SK-N-SH (cell line): ENCODE measurements at places on chromosomes 4 and X. TPM values are rescaled to one million over a fixed set of nuclear protein-coding genes. Genes with fewer than 3 reads are reported as not detected.

DNA sequence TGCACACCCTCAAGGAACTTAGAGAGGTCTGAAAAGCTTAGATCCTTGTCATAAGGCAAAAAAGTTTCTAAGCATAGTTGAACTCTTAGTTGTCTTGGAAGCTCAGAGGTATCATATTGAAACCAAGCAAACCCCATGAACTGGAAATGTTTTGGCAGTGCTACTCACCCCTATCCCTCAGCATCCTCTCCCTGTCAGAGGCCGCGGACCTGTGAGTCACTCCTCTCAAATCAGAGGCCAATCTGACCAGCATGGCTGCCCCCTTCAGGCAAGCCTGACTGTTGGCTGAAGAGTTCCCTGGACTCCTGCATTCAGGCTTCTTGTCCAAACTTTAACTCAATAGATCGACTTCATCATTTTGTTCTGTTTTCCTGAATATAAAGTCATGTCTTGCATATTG is 69.4 kb downstream of the KCNIP4 start:
- DNase-seq, result no peak

DNA sequence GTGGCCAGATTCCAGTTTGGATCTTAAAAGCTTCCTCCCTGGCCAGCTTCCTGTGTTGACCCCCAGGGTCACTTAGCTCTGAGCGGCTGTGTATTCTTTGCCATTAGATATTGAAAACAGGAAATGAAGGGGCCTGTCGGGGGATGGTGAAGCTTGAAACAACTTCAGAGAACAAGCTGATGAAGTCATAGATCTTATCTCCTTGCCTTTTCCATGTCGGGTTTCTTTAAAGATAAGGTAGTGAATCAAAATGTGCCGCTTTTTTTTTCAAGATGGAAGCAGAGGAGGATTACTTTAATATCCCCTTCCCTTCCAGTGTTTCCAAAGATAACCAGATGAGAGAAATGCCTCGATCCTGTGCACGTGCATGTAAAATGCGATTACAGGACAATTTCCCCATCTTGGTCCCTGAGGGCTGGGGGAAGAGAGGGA is 508.5 kb downstream of the MID1IP1 start:
- peak; percentile 14 for DNase-seq

The POLN gene
- polyA plus RNA-seq, result 0.67 and 1.2 TPM in 2 replicates

- no peak for DNase-seq
Observed at GRCh38 chrX:29876733-29877132, 338.6 kb upstream of the MAGEB2 start.

DNA sequence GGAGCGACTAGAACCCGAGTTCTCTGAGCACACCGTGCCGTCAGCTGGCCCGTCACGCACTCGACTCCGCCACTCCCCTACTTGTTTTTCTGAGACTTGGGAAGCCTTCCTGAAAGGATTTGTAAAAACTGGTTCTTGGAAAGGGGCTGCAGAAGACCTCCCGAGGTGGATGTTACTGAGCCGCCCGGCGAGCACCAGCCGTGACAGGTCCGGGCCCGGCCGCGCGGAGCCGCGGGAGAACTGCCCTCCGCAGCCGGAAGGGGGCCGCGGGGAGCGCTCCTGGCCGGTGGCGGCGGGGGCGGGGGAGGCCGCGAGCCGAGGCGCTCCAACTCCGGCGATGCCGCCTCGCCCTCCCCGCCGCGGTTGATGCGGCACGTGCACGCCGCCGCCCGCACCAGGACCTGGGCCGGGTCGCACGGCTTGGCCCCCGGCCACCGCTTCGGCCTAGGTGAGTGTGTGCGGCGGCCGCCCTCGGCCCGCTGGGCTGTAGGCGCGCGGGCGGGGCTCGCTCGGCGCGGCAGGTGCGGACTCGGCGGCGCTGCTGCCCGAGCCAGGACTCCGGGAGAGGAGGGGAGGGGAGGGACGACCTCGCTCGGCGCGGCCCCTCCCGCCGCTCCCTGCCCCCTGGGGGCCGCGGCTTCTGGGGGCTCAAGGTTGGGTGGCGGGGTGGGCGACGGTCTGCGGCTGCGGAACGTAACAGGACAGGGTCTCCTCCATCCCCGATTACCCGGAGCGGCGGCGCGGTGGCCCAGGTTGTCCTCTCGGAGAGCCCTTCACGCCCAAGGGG is 1.7 kb downstream of the SPRY1 start:
- DNase-seq, result peak; percentile 89

- no peak for DNase-seq
Observed at GRCh38 chrX:113009029-113009428, 168.4 kb upstream of the AMOT start.

DNA sequence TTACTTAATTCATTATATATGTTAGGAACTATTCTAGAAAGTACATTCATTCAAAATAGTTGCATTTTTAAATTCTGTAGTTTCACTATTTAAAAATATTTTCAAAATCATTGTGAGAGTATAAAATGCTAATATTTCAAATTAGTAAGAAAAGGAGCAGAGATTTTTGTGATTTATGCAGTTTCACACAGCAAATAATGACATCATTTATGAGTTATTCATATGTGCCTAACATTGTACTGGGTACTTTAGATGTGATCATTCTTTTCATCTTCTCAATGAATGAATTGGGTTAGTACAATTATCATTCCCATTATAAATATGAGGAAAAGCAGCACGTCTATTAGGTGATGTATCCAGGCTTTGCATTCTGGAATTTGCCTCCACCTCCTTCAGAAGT is 1451.0 kb upstream of the IGFBP7 start:
- DNase-seq, result no peak

GRCh38 chrX:66030505-66031317 is 9.2 kb downstream of the VSIG4 start:
- peak; percentile 7 for DNase-seq

The MAB21L2 gene
- polyA plus RNA-seq, result 0.92 and 1.2 TPM in 2 replicates

The KLHL4 gene
- polyA plus RNA-seq, result 0.18 and 0.24 TPM in 2 replicates

The NR0B1 gene
- polyA plus RNA-seq, result 2.2 and 2.3 TPM in 2 replicates

The TMPRSS11A gene
- not detected in 2 replicates for polyA plus RNA-seq

The TCEAL6 gene
- polyA plus RNA-seq, result not detected in 2 replicates

The CAPN6 gene
- polyA plus RNA-seq, result 0.02 TPM in 1 of 2 replicates, not detected in the other

The SLC10A3 gene
- 28.4 and 29.7 TPM in 2 replicates for polyA plus RNA-seq

- no peak for DNase-seq
Observed at GRCh38 chr4:21002286-21002685, 302.0 kb downstream of the PACRGL start.

DNA sequence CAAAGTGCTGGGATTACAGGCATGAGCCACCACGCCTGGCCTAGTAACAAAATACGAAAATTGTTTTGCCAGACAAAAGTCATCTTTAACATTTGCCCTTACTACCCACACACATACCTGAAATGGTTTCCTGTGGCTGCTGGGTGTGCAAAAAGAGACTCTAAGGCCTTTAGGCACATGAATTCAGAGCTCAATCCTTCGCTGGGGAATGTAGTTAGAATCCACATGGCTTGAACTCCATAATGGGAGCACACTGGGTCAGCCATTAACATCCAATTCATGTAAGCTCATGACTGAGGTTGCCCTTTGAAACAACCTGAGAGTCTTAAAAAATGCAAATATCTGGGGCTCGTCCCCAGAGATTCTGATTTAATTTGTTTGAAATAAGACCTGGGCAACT is 87.8 kb downstream of the HPGD start:
- no peak for DNase-seq

DNA sequence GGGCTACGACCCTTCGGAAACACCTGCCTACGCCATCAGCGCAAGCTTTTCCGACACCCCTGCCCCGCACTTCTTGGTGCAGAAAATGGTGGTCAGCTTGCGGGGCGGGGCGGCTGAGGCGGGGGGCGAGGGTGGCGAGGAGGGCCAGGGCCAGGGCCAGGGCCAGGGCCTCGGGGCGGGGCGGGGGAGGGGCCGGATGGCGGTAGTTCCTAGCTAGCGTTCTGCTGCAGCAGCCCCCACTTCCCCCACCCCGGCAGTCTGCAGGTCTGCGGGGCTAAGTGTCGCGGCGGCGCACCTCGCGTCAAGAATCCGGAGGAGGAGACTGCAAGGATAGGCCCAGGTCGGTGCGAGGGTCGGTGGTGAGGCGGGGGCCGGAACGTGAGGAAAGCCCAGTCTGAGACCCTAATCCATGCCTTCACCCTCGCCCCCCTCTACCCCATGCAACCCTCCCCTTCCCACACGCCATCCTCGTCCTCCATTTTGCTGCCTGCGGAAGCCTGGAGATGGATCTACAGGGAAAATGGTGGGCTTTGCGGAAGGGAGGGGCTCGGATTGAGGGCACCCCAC is 600 bp downstream of the BEX4 start:
- DNase-seq, result peak; percentile 80

DNA sequence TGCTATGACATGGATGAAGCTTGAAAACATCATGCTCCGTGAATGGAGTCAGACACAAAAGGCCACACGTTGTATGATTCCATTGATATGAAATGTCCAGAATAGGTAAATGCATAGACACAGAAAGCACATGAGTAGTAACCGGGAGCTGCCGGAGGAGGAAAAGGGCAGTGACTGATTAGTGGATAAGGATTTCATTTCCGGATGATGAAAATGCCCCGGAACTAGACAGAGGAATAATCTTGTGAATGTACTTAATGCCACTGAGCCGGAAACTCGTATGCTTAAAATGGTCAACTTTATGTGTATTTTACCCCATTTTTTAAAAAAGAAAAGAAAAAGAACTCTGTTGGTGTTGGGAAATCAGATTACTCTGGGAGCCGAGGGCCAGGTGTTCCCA is 112.7 kb upstream of the FAM9B start:
- DNase-seq, result no peak

- peak; percentile 15 for DNase-seq
Observed at GRCh38 chr4:130336585-130337217, 1240.7 kb downstream of the C4orf33 start.

GRCh38 chr4:35975617-35976355 is 268.5 kb downstream of the ARAP2 start:
- DNase-seq, result no peak

DNA sequence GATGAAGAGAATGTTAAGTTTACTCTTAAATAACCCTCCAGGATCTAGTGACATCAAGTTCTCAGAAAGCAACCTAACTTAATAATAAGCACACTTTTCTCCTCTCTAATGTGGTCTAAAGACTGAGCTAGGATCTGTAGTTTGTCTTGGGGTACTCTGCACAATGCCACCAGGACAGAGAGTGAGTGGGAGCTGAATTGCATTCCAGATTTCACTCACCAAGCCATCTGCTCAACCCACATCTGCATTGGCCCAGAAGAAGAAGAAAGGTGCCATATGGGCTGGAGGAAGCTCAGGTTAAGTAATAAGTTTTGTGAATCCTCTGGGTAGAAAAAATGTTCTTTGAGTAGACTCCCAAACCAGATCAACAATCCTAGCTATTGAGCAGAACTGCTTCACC is 384.6 kb downstream of the PPP3CA start:
- DNase-seq, result no peak

DNA sequence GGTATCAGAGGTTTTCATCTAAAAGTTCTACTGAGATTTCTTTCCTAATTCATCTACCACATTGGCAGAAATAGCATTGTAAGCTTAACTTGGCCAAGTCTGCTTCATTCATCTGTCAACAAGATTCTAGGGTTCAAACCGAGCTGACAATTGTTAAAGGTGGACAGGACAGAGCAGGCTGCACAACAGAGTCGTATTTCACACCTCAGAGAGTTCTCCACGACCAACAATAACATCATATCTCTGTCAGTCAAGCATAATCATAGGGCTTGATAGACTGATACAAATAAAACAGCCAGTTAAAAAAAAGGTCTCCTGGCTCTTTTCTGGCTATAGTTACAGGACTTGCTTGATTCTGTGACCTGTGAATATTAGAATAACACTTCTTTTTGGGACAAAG is 259.2 kb downstream of the COL25A1 start:
- no peak for DNase-seq

The TLR10 gene
- polyA plus RNA-seq, result not detected in 2 replicates

- DNase-seq, result no peak
Observed at GRCh38 chrX:30887721-30888120, 1.3 kb downstream of the TAB3 start.

- DNase-seq, result no peak
Observed at GRCh38 chr4:145298885-145299284, 118.5 kb upstream of the OTUD4 start.

GRCh38 chrX:153473126-153473525 is 2.8 kb upstream of the HAUS7 start:
- DNase-seq, result no peak
